ENCODE measurements at places on chromosomes 4 and X.

- no peak for DNase-seq
Measured at GRCh38 chr4:41746025-41746439, 2.5 kb downstream of the PHOX2B start.

DNA sequence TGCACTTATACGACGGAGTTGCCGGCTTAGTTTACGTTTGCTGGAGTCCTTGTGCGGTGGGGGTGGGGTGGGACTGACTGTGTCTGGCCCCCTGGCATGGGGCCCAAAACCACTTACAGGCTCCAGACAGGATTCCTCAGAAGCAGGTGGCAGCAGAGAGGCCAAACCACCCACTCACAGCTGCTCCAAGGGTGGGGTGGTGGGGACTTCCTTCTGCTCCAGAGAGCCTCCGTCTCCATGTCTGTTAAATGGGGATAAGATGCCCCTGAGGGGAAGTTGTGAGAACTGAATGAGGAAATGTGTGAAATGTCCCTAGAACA lies 36.7 kb downstream of the PSAPL1 start:
- peak; percentile 92 for DNase-seq

DNA sequence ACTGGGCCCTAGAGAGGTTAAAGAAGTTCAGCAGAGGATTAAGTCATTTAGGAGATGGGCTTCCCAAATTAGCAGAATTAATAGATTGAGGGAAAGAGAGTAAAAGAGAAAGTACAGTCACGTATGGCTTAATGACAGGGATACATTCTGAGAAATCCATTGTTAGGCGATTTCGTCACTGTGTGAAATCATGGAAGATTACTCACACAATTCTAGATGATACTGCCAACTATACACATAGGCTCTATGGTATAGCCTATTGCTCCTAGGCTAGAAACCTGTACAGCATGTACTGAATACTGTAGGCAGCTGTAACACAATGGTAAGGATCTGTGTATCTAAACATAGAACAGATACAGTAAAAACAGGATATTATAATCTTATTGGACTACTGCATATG lies 180.6 kb downstream of the RNF150 start:
- no peak for DNase-seq

DNA sequence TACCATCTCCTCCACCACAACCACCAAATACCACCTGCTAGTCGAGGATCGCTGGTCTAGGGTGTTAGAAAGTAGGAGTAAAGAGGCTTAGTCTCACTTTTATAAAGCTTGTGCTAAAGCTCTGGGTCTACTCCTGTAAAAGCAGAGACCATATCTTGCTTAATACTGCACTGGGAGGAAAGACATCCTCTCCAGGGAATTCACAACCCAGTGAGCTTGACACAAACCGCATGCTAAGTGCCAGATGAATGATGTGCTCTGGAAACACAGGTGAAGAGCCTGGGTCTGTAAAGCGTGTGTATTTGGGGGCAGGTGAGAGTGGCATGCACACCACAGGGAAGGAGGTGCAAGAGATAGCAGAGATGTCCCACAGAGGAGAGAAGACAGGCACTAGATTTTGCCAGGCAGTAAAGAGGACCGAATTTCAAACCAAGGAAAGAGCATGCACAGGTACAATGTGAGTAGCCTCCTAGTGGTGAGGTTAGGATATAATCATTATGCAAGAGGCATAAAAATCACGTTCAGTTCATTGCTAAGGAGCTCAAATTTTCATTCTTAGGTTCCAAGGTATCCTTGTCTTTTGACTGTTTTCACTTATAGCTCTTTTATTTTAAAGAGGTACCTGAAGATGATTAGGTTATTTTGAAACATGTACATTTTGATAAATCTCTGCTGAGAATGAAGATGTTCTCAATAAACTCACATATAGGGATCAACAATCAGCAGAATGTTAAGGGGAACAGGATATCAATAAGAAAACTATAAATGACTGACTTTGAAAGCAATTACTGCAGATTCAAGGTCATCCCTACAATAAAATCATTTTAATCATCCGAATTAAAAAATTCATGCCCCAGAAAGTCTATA lies 20.7 kb downstream of the TAPT1 start:
- DNase-seq = peak; percentile 38

DNA sequence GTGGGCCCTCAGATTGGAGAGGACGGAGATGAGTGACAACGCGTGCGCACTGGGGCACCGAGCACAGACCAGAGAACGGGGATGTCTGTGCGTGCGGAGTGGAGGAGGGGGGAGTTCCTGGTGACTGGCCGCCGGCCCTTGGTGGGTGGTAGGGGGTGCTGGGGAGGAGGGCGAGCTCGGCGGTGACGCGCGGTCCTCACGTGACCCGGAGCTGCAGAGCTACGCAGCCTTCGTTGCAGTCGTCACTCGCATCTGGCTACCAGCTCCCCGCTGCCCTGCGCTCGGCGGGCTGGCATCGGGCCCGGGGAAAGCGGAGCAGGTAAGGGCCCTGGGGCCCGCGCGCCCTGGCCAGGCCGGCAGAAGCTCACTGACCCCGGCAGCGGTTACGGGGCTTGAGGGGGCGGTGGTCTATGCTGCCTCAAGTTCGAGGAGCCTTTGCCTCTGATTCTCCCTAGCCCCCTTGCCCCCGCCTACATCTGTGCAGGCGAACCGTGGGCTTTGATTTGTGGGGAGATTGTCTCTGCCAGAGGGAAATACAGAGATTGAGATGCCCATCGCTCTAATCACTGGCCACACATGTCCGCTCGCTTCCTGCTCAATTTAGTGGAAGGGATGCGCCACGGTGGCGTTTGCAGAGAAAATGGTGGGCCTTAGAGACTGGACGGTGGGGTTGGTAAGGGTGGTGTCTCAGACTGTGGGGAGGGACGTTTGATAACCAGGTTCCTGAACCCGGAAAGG lies at the start of gene ARMCX4:
TSS of gene ARMCX4 (plus strand) at position 245 of the 738 bp plus-strand sequence. CDS start 3,134 bp downstream, outside the sequence.
- DNase-seq = peak; percentile 80

GRCh38 chr4:73664470-73664869 lies 44.2 kb upstream of the RASSF6 start:
- no peak for DNase-seq

DNA sequence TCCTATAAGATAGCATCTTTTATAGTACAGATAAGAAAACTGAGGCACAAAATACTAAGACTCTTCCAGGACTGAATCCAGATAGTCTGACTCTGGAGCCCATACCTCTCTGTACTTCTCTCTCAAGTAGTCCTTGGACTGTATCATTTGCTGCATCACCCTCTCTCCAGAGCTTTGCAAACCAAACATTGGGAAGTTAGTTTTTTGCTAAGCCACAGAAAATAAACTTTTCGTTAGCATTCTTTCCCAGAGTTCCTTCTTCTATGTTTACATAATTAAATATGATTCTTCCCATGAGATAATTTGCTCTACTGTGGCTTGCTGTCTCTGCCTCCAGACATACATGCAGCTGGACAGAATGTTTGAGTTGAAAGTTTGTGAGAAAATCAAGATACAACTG lies 22.0 kb downstream of the PPEF2 start:
- no peak for DNase-seq

DNA sequence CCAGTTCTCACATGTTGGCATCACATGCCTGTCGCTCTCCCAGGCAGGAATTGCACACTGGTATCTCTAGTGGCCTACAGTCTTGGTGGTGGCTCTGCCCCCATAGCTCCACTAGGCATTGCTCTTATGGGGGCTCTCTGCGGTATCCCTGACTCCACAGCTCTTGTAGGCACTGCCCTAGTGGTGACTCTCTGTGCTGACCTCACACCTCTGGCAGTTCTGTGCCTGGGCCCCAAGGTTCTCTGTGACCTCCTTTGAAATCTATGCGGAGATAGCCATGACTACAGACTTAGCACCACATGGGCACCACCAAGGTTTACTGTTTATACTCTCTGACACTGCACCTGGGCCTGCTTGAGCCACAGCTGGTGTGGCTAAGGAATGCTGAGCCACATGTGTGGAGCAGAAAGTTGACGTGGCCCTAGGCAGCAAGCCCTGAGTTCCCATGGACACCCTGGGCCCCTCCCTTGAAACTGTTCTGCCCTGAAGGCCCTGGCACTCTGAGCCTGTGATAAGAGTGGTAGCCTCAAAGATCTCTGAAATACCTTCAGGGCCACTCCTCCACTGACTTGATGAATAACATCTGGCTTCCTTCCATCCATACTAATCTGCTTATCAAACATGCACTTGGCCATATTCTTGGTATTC lies 8.0 kb downstream of the SLC9B1 start:
- no peak for DNase-seq

GRCh38 chr4:4533461-4534169 lies 8.2 kb downstream of the STX18 start:
- no peak for DNase-seq

DNA sequence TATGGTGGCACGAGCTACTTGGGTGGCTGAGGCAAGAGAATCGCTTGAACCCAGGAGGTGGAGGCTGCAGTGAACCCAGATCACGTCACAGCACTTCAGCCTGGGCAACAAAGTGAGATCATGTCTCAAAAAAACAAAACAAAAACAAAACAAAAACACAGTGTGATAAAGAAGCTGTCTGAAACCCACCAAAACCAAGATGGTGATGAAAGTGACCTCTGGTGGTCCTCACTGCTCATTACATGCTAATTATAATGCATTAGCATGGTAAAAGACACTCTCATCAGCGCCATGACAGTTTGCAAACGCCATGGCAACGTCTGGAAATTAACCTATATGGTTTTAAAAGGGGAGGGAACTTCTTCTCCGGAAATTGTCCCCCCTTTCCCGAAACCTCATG lies 29.4 kb upstream of the OPHN1 start:
- DNase-seq = peak; percentile 14

- peak; percentile 12 for DNase-seq
Measured at GRCh38 chr4:145098675-145099037, 545 bp downstream of the ABCE1 start.

DNA sequence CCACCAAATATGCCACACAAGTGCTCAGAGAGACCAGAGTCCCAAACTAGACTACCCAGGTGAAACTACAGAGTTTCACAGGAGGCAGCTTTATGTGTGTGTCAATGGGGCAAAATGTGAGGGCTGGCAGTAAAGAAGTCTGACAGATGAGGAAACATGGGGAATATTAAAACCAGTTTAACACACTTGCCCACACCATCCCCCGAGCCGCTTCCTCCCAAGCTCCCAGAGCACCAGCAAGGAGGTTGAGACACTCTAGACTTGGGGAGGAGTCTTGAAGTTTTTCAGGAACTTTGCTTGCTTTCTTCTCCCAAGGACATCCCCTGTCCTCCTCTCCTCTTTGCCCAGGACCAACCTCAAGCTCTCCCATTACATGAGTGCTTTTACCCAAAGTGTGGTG lies 94.7 kb upstream of the SPRY1 start:
- DNase-seq = no peak

GRCh38 chr4:173807347-173807746 lies 277.3 kb upstream of the HAND2 start:
- DNase-seq = no peak

- no peak for DNase-seq
Measured at GRCh38 chrX:105880491-105880890, 58.2 kb downstream of the NRK start.

DNA sequence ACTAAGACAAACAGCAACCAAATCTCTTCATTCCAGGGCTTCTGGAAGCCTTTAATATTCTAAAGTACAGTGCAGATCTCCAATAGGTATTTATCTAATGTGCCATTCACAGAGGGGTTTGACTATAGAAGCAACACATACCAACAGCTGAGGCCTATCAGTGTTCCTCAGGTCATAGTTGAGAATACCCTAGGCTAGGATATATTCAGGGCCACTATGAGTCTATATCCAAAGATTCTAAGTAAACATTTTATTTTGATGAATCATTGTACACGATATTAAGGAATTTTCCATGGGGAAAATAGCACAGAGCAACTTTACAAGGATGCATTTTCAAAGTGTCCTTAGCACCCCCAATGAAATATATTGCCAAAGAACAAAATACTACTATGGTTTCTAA lies 9.7 kb downstream of the SMIM10 start:
- DNase-seq = no peak

GRCh38 chr4:26723216-26723615 lies 137.4 kb upstream of the STIM2 start:
- no peak for DNase-seq

- DNase-seq = no peak
Measured at GRCh38 chr4:144514736-144515135, 131.2 kb upstream of the HHIP start.

- no peak for DNase-seq
Measured at GRCh38 chr4:53130896-53131561, 234.8 kb downstream of the SCFD2 start.

DNA sequence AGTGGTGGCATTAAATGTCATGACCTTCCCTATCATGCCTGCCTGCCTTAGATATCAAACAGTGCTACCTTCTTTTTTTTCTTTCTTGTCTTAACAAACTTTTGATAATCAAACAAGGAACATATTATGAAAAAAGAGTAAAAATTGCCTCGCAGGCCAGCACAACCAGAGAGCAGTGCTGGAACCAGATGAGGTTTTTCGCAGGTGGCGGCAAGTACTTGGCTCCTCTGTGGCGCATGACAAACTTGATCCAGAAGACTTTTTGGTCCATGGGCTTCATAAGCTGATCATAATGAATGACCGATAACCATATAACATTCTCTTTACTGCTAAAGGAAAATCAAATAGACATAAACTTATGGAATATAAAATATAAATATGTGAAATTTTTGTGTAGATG lies 61.8 kb downstream of the UGT2B10 start:
- no peak for DNase-seq

DNA sequence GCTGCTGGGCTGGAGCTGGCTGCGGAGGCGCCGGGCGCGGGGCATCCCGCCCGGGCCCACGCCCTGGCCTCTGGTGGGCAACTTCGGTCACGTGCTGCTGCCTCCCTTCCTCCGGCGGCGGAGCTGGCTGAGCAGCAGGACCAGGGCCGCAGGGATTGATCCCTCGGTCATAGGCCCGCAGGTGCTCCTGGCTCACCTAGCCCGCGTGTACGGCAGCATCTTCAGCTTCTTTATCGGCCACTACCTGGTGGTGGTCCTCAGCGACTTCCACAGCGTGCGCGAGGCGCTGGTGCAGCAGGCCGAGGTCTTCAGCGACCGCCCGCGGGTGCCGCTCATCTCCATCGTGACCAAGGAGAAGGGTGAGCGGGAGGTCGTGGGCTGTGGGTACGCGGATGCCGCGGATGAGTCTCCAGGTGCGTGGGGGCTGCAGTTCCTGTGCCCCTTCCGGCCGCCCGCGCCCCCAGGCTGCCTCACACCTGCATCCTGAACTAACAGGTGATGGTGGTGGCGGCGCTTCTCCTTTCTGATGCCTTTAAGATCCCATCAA lies 499 bp downstream of the CYP2U1 start:
- peak; percentile 31 for DNase-seq

- DNase-seq = no peak
Measured at GRCh38 chr4:141524116-141524515, 112.3 kb upstream of the IL15 start.

DNA sequence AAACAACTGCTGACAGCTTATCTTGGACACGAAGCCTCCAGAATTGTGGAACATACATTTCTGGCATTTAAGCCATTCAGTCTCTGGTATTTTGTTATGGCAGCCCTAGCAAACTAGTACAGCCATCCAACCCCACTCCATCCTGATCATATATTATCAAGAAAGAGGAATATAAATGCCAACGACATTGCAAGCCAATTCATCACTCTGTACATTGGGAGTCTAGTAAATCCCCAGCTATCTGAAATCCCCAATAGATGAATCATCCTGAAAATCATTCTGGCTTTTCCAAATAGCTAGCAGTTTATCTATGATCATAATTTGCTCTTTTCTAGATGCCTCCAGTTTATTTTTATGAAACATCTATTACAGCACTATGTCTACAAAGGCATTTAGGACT lies 41.1 kb downstream of the FRMD7 start:
- no peak for DNase-seq

GRCh38 chr4:1600811-1601532 lies 83.1 kb downstream of the FAM53A start:
- no peak for DNase-seq

GRCh38 chr4:2592572-2592971 lies 56.1 kb downstream of the FAM193A start:
- no peak for DNase-seq

GRCh38 chrX:71577682-71578081 lies 555 bp upstream of the GCNA start:
- no peak for DNase-seq

All from NCI-H1105 treated with DMSO at 0.1 percent for 48 hours (cell line).